ENCODE measurements at places on chromosomes 4 and X.

DNA sequence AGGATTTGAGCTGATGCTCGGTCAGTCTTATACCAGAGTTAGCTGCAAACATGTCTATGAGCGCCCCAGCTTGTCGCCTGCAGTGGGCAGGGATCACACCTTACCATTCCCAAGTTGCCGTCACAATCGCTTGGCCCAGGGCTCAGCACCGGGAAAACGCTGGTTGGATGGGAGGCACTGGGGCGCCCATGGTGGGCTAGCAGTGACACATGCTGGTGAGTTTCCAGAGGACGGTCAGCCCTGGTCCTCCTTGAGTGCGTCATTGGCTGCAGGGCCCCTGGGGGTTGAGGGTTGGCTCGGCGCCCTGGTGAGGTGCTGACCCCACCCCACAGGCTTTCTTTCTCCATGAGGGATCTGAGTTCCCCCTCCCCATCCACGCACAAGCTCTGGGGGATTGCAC is 50.4 kb downstream of the SORCS2 start:
- DNase-seq, result no peak

GRCh38 chrX:154064637-154065435 is 32.7 kb downstream of the MECP2 start:
- no peak for DNase-seq

DNA sequence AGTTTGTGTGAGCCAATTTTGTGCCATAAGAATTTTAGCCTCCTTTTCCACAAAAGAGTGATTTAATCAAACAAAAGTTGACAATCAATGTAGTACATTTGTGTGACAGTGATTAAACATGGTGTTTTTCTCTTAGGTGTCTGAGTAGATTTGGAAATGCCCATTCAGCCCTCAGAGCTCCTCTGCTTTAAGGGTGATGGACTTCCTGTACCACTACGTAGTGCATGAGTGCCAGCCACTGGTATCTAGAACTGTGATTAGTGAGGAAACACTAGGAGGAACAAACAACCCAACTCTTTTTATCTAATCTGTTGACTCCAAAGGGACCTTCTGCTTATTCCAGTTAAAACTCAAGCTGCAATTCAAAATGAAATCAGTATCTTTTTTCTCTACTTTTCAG is 151.7 kb downstream of the SNCA start:
- DNase-seq, result no peak

GRCh38 chr4:40998675-40999358 is 215.5 kb downstream of the APBB2 start:
- no peak for DNase-seq

DNA sequence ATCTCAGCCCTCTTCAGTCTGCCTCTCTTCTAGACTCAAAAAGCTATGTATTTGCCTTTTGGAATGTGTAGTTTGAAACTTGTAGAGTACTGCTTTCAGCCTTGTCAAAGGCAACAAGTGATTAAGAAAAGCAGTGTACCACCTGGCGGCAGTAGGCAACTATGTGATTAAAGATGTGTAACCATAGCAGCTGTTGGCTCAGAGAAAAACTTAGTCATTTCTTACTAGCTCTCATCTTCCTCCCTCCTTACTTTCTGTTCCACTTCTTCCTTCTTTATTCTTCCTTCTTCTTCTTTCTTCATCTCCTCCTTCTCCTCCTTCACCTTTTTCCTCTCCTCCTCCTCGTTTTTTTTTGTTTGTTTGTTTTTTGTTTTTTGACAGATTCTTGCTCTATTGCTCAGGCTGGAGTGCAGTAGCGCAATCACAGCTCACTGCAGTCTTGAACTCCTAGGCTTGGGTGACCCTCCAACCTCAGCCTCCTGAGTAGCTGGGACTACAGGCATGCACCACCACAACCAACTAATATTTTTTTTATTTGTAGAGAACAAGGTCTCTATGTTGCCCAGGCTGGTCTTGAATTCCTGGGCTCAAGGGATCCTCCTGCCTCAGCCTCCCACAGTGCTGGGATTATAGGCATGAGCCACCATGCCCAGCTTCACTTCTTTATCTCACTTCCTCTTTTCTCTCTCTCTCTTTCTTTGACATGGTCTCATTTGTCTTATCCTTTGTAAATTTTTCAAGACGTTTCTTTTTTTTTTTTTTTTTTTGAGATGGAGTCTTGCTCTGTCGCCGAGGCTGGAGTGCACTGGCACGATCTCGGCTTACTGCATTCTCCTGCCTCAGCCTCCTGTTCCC is 32.6 kb downstream of the ABHD18 start:
- DNase-seq, result peak; percentile 61

DNA sequence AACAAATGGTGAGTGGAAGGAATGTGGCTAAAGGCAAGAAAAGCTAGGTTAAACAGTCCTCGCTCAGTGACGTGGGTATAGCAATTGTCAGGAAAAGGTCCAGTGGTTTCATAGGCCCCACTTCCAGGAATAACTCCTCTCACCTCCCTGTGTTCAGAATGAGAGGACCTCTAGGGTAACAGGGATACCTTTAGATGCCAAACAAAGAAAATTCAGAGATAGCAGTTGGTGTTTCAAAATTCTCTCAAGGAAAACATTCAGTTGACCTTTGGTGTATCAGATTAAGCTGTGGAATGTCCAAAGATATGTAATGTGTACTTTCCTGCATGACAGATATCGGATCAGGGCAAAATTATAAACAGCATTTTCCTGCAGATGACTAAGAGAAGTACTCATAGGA is 155.9 kb downstream of the ARHGAP6 start:
- DNase-seq, result no peak

GRCh38 chr4:165612936-165613335 is 234.1 kb downstream of the CPE start:
- peak; percentile 6 for DNase-seq

- DNase-seq, result no peak
These were observed 392.8 kb upstream of the NR3C2 start for GRCh38 chr4:148834804-148835631.

DNA sequence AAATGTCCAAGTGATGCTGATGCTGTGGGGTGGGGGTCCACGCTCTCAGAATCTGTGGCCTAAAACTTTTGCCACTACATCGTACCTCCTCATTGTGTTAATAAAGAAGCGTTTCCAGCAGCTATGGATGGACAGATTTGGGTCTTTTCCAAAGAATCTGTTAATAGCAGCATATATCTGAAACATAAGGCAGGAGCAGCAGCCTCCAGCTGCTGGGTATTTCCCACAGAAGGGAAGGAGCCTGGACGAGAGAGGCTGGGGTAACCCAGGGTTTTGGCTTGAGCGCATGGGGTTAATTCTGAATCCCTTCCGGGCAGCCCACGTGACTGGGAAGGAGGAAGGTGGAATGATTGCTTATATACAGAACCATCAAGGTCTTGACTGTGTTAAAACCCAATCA is 332.4 kb downstream of the BCOR start:
- DNase-seq, result no peak

- DNase-seq, result no peak
These were observed 198.6 kb downstream of the ANAPC10 start for GRCh38 chr4:144899393-144899792.

DNA sequence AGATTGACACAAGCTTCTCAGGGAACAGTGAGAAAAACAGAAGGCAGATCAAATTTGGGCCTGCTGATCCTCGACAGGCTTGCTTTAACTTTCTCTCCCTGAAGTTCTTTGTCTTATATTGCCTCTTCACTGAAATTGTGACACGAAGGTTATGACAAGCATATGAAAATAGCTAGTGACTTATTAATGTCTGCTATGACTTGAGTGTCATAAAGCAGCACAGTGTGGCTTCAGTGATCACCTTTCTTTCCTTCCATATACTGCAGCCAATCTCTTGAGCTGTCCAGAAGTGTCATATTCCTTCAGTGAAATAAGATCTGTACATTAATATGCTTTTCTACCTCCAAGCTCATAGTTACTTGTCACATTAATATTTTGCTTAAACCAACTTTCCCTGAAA is 870.2 kb downstream of the C4orf33 start:
- no peak for DNase-seq

DNA sequence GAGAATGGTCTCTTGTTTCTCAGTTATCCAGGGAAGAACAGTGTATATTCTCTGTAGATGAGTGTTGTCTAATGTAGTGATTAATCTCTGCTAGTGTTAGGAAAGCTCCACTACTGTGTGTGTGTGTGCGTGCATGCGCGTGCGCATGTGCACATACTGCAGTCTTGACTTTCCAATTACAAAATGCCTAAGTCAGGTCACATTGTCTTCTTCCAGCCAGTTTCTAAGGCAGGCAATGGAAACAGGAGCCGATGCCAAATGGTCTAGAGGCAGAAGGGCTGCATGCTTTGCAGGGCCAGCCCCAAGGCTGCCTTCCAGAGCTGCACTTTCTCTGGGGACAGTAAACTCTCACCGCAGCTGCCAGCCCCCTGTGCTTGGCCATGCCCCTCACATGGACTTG is 30.5 kb upstream of the NAP1L5 start:
- no peak for DNase-seq

DNA sequence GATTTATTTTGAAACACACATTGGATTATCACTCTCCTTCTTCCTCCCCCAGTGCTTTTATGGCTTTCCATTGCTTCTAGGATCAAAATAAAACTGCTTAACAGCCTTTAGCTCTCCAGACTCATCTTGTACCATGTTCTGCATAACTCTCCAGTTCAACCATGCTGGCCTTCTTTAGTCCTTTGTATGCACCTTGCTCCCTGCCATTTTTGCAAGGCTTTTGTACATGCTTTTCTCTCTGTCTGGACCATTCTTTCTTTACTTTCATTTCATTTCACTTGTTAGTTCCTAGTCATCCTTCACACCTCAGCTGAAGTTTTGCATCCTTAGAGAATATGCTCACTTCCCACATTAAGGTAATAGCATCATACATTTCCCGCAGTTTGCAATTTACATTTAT is 6.9 kb downstream of the ARFIP1 start:
- no peak for DNase-seq

DNA sequence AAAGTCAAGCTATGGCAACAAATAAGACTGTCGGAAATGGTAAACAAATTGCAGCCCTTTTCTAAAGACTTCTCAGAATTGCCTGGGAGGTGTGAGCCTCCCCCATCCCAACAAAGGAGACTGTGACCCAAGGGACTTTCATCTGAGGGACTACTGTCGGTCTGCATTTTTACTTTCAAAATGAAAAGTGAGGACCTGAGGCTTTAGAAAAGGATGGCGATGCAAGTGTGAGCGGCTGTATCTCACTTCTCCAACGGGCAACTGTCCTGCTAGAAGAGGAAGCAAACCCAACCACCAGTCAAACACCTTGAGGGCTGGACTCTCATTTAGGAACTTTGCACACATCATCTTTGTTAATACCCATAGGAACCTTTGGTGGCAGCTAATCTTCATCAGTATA is 62.6 kb upstream of the CLNK start:
- peak; percentile 26 for DNase-seq

DNA sequence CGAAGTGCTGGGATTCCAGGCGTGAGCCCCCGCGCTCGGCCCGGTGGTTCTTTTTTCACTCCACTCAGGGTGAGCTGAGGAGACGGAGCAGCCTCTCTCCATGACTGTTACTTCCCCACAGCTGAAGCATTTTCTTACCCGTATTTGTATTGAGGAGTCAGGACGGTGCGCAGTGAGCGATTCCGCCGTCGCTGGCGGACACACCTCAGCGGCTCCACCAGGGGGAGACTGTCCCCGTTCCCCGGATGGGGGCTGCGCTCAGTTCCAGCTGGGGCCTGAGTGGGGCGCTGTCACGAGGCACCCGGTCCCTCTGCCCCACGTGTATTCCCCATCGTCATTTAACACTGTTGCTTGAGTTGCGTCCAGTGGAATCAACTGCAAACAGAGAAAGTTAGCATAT is 844.0 kb upstream of the FRG1 start:
- DNase-seq, result no peak

DNA sequence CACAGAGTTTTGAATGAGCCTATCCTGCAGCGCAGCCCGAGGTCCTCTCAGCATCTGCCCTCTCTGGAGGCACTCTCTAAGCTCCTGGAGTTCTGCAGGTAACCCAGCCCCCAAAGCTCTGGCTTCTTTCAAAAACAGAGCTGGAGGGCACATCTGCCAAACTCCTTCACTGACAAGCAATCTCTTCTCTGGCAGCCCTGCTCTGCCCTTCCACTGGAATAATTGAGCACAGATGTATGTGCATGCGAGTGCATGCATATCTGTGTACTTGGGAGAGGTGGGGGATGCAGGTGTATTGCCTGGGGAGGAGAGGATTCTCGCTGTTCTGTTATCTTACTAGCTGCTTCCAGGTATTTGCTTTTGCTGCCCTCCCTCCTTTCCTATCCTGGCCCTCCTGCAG is 22.2 kb upstream of the PLP1 start:
- no peak for DNase-seq

GRCh38 chrX:17741123-17741511 is 3.8 kb downstream of the SCML1 start:
- no peak for DNase-seq

DNA sequence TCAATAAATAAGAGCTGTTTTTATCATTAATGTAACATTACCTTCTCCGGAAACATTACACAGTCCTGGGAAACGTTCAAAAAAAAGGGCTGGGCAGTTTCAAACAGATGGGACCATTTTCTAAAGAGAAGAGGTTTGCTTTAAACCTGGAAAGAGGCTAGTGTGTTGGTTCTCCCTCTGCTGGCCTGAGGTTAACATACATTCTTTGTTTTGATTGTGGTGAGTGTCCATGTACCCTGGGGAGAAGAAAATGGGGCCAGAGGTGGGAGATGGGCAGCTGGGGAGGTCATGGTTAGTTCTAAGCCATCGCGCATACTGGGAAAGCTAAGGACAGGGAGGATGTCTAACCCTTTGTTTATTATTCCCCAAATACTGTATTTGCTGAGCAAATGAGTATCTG is 194.7 kb downstream of the CPEB2 start:
- no peak for DNase-seq

- no peak for DNase-seq
These were observed 23.2 kb downstream of the VEGFC start for GRCh38 chr4:176769514-176769913.

DNA sequence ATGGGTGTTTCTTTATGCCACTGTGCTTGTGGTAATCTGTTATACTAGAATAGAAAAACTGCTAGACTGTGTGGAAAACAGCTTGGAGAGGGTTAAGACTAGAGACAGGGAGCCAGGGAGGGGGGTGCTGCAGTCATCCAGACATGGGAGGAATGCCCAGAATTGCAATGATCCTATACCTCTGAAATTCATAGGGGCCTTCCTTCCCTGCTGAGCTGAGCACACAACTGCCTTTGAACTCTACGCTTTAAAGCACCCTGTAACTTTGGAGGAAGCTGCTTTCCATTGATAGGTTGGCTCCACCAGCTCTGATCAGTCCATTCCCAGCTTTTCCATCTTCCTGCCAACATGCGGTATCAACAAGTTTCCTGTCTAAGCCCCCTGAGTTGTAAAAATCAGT is 155.9 kb upstream of the RASGEF1B start:
- DNase-seq, result no peak
